ENCODE measurements at places on chromosomes 1 and 21.

DNA sequence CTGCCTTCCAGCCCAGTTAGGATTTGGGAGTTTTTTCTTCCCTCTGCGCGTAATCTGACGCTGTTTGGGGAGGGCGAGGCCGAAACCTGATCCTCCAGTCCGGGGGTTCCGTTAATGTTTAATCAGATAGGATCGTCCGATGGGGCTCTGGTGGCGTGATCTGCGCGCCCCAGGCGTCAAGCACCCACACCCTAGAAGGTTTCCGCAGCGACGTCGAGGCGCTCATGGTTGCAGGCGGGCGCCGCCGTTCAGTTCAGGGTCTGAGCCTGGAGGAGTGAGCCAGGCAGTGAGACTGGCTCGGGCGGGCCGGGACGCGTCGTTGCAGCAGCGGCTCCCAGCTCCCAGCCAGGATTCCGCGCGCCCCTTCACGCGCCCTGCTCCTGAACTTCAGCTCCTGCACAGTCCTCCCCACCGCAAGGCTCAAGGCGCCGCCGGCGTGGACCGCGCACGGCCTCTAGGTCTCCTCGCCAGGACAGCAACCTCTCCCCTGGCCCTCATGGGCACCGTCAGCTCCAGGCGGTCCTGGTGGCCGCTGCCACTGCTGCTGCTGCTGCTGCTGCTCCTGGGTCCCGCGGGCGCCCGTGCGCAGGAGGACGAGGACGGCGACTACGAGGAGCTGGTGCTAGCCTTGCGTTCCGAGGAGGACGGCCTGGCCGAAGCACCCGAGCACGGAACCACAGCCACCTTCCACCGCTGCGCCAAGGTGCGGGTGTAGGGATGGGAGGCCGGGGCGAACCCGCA, at the start of gene PCSK9:
TSS of gene PCSK9 (plus strand) at position 207 of the 741 bp plus-strand sequence. CDS start at position 497, 290 bp downstream.
- DNase-seq: no peak

GRCh38 chr1:28278763-28279162, 19.4 kb downstream of the SESN2 start:
- no peak for DNase-seq

DNA sequence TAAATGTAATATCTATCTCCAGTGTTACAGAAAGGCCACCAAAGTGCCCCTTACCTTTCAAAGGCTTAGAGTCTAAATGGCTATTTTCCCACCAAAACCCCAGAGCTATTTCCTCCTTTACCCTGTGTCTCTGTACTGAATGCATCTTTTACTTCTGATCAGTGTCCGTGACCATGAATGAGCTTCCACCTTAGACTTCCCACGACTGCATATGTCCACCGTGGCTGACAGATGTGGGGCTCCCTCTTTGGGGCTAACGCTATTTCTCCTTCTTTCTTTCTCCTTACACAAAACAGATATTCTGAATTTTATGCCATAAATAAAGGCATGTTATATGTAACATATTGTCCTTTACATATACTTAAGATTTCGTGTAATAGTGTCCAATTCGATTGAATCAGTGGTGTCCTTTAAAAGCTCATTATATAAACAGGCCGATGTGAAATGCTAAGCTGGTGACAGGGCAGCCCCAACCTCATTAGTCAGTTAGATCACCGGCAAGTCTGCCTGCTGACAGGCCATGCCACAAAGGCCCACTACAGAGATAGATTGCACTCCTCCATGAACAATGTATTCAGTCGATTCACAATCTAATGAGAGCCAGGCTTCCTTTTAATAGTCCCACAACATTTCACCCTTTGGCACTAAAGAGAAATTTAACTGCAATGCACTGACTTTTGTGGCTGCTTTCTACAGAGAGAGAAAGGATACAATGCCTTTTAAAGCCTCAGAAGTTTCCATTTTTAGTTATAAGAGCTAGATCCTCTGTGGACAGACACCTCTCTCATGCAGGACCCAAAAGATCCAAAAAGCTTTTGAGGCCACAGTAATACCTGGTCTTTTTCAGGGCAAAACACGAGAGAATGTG, 297.9 kb downstream of the PCP4 start:
- no peak for DNase-seq

GRCh38 chr1:103101399-103101798, 6.9 kb downstream of the COL11A1 start:
- no peak for DNase-seq

GRCh38 chr1:202227053-202227672, 33.6 kb downstream of the LGR6 start:
- no peak for DNase-seq

GRCh38 chr1:176501599-176501998, 38.6 kb downstream of the PAPPA2 start:
- DNase-seq: no peak

DNA sequence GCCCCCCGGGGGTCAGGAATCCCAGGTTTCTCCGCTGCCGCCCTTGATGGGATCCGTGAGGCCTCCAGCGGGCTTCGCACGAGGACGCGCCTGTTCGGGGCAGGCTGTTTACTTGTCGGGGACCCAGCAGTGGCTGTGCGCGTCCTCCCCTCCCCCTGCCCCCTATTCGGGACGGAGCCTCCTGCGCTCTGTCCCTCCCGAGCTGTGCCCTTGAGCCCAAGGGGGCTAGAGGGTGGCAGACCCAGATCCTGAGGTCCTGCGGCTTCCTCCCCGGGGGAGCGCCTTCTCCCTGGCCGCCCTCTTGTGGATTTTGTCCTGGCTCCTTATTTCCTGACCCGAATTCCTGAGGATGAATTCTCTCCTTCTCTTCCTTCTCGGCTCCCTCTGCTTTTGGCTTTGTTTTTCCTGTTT, 38.4 kb downstream of the PIK3CD start:
- no peak for DNase-seq

DNA sequence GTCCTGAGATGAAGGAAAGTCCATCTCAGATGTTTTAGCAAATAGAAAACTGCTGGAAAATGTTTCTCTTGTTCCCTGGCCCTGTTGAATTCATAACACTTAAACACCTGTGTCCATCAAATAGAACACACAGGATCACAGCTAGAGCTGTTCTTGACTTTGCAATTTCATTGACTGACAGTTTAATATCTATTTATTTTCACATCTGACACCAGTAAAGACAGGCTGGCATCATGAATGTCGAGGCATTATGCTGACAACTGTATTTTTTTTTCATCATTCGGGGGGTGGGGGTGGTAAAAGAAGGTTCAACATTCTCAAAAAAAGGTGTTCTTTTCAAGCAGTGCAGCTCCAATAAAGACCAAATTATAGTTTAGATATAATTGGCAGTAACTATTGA, 591.2 kb upstream of the PTBP2 start:
- DNase-seq: no peak

GRCh38 chr21:45040739-45041138, 33.6 kb upstream of the ADARB1 start:
- no peak for DNase-seq

DNA sequence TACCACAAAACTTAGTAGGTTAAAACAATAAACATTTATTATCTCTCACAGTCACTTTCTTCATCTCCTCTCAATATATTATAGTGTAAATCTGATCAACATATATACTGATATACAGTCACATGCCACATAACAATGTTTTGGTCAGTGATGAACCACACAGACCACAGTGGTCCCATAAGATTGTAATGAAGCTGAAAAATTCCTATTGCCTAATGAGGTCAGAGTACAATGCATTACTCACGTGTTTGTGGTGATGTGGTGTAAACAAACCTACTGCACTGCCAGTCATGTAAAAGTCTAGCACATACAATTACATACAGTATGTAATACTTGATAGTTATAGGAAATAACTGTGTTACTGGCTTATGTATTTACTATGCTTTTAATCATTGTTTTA, 30.1 kb downstream of the OLFML3 start:
- no peak for DNase-seq

- no peak for DNase-seq
Measured at GRCh38 chr1:43041591-43041990, 82.9 kb upstream of the SLC2A1 start.

GRCh38 chr1:233055879-233056641, 105.6 kb downstream of the NTPCR start:
- DNase-seq: no peak

DNA sequence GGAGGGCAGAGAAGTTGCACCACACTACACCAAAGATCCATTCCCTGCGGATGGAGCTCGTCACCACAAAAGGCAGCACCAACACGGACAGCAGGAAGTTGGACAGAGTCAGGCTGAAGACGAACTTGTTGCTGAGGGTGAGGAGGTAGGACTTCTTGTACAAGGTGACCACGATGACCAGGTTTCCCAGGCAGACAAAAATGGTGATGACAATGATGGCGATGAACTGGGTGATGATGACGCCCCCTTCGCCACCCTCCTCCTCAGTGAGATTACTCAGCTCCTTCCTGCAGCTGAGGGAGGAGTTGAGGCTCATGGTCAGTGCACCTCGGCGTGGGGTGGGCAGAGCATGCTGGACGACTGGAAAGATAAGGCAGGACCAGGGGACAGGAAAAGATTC, 32.2 kb downstream of the GPR161 start:
- DNase-seq: no peak

GRCh38 chr1:88744142-88744541, 60.1 kb downstream of the PKN2 start:
- DNase-seq: no peak

GRCh38 chr1:230728710-230729392, 14.9 kb upstream of the AGT start:
- DNase-seq: no peak

- DNase-seq: no peak
Measured at GRCh38 chr21:32083197-32083596, 195.7 kb downstream of the MIS18A start.

DNA sequence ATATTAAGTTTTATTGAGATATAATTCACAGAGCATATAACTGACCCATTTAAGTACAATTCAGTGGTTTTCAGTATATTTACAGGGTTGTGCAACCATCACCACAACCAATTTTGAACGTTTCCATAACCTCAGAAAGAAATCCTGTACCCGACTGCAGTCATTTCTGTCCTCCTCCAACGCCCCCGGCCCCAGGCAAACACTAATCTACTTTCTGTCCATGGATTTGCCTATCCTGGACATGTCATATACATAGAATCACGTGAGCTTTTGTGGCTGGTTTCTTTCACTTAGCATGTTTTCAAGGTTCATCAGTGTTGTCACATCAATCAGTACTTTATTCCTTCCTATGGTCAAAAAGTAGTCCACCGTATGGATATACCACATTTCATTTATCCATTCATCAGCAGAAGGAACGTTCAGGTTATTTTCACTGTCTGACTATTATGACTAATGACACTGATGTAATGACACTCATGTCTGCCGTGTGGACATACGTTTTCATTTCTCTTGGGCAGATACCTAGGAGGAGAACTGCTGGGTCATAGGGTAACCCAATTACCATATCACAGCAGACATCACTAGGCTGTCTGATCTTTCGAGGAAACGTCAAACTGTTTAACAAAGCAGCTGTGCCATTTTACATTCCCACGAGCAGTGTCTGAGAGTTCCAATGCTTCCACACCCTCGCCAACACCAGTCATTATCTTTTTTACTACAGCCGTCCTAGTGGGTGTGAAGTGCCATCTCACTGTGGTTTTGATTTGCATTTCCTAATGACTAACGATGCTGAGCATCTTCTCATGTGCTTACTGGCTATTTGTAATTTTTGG, 30.8 kb downstream of the MRPL37 start:
- no peak for DNase-seq

DNA sequence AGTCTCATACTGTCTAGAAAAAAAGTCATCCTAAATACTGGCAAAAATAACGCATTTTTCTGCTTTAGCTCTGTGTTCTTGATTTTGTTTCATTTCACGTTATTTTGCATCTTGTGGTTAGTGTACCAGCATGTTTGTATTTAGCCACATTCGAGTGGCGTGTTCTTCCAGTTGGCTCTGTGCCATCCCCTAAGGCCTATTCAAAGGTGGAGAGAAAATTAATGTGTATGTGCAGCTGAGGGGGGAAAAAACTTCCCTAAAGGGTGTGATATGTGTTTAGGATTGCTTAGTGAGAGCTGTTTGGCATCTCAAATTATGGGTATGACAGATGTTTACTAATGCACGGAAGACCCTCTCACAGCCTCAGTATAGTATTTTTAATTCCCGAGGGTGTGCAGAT, 12.1 kb downstream of the DNAJC16 start:
- no peak for DNase-seq

- peak; percentile 1 for DNase-seq
Measured at GRCh38 chr1:90579212-90579802, 137.8 kb downstream of the BARHL2 start.

GRCh38 chr1:228548788-228549187, 61.6 kb downstream of the RNF187 start:
- DNase-seq: no peak

GRCh38 chr1:164591858-164592257, 32.9 kb downstream of the PBX1 start:
- DNase-seq: no peak

GRCh38 chr1:54008876-54009275, 9.1 kb downstream of the LDLRAD1 start:
- DNase-seq: no peak

- no peak for DNase-seq
Measured at GRCh38 chr1:51924455-51924854, 45.9 kb upstream of the NRDC start.

GRCh38 chr1:212482637-212483441, 50.1 kb downstream of the NENF start:
- DNase-seq: peak; percentile 45

GRCh38 chr1:220761688-220762427, 13.7 kb downstream of the MTARC2 start:
- no peak for DNase-seq

- DNase-seq: no peak
Measured at GRCh38 chr21:42809171-42809570, 70.2 kb downstream of the WDR4 start.

DNA sequence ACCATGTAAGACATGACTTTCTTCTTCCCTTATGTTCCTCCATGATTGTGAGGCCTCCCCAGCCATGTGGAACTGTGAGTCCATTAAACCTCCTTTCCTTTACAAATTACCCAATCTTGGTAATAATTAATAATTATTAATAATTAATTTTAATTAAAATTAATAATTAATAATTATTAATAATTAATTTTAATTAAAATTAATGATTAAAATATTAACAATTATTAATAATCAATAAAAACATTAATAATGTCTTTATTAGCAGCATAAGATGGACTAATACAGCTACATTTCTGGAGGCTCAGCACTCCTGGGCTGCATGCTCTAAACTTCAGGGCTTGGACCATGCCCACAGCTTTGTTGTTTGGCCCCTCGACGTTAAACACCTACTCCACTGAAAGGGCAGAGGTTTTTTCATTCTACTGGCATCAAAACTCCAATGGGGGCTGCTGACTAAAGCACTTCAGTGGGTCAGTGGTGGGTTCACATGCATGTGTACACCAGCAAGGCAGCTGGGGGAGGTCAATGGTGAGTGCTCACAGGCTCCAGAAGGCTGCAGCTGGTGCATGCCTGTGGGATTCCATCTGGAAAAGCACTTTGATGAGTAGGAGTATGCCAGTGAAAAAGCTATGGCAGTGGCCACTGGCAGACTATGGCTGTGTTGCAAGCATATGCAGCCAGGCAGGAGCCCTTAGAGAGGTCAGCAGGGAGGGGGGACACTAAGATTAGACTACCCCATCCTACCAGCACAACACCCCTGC, 561.3 kb downstream of the NCAM2 start:
- peak; percentile 3 for DNase-seq
